Osteoblast (primary cell): ENCODE measurements at places on chromosomes 1 and 21. TPM values are rescaled to one million over a fixed set of nuclear protein-coding genes. Genes with fewer than 3 reads are reported as not detected.

FAM167B gene
- total RNA-seq: 2.5 and 4.4 TPM in 2 replicates

LRRC53 gene
- not detected in 2 replicates for total RNA-seq

TCHHL1 gene
- not detected in 2 replicates for total RNA-seq

ITGB2 gene
- total RNA-seq: 13.3 and 15.2 TPM in 2 replicates

LAD1 gene
- total RNA-seq: not detected in 2 replicates

PADI2 gene
- under 0.01 and 0.29 TPM in 2 replicates for total RNA-seq

INSRR gene
- total RNA-seq: 0.29 and 0.36 TPM in 2 replicates

HMGCS2 gene
- not detected in 2 replicates for total RNA-seq

KRTAP7-1 gene
- not detected in 2 replicates for total RNA-seq

S100A13 gene
- 121 and 165 TPM in 2 replicates for total RNA-seq

GRCh38 chr1:150887018-150887417 is at the start of gene CTXND2:
Gene CTXND2, plus strand, starts transcription at chr1:150887136. Its CDS starts 25,179 bp downstream, at chr1:150912315.
- peak; percentile 56 for DNase-seq

DNA sequence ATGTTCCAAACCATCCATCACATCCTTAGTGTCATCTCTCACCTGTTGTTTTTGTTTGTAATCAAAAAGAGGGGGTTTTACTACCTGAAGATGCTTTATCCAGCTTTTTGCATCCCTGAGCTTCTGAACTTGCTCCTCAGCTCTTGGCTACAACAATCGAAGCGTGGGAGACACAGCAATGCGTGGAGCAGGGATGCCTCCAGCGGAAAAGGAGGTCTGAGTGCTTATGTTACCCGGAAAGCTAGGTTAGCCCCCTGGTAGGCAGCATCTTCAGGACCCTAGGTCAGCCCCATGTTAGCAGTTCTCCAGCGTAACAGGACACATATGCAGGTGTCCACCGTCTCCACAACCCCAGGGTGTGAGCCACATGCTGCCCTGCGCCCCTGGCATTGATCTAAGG is 141.5 kb downstream of the RRAGC start:
- no peak for DNase-seq

- DNase-seq: peak; percentile 83
These were observed 147.2 kb downstream of the CHD1L start for GRCh38 chr1:147389532-147390184.

DNA sequence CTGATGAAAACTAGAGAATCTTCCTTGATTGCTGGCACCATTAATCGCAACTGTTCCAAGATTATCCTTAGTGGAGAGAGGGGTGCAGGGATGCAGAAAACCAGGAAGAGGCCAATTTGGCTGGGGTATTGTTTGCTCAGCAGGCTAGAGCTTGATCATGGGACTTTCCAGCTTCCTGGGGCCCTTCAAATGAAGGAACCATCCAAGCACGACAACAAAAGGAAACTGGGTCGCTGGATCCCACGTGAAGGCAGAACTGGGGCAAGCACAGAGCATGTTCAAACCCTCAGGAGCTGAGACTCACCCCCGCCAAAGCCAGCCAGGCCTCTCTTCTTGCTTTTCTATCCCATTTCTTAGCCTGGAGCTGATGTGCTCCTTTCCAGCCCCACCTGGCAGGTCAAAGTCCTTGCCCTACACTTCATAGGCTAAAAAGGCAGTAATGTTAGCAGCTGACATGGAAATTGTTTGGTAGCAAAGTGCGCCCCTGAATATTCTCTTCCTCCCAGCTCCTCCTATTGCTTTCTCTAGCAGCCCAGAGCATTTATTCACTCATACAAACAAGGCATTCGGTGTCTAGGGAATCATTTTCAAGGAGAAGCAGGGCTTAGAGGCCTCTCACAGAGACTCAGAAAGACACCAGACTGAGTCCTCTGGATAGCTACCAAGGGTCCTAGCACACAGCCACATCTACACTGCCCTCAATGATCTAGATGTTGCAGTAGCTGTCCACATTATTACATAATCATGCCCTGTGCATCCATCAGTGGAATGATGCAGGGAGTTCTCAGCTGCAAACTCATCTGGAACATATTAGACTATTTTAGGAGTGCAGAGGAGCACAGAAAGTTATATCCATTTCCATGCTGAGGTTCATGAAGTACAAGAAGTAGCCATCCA is 11.5 kb downstream of the KCNA2 start:
- DNase-seq: no peak

DNA sequence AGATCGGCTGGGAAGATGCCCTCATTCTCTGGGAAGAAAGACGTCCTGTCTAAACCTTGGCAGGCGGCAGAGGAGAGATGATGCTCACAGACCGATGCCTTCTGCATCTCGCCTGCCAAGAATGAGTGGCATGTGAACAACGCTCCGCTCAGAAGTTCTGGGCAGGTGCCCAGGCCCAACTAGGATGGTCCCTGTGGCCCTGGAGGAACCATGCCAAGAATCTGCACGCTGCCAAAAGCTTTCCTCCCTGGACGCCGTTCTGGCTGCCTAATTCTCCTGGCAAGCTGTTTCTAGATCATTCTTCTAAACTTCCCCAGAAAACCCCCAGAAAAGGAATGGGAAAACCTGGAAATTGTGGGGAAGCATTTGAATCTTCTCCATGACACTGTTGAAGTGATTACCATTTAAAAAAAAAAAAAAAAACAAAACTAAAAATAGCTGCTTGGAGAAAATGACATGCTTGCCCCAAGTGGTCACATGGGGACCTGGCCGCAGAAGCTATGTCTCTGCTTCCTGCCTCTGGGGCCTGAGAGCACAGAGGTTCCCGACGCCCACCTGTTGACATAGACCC is 440.9 kb downstream of the PRDM2 start:
- peak; percentile 26 for DNase-seq

DNA sequence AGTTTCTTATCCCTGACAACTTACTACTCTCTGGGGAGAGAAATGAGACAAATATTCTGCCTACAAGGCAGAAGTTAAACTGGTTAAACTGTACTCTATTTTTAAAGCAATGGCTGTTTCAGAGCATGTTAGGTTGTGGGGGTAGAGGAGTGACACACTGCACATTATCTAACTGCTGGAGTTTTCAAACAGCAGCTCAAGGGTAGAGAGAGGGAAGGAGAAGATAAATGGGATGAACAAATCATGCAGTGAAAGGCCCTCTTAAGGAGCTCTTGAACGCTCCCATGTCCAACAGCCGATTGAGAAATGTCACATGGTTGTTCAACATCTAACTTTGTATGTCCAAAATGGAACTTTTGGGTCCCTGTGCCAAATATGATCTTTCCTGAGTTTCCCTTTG is 14.0 kb upstream of the IFI44L start:
- no peak for DNase-seq

GRCh38 chr1:99886841-99887240 is 36.7 kb downstream of the AGL start:
- no peak for DNase-seq

GRCh38 chr1:219548386-219548785 is 64.5 kb downstream of the ZC3H11B start:
- no peak for DNase-seq

- DNase-seq: no peak
These were observed 15.6 kb downstream of the NIBAN1 start for GRCh38 chr1:184958554-184959353.

- DNase-seq: peak; percentile 94
These were observed 939 bp upstream of the CCN1 start for GRCh38 chr1:85579622-85580021.

GRCh38 chr1:234953655-234954405 is 174.8 kb downstream of the TOMM20 start:
- DNase-seq: no peak

GRCh38 chr21:34186109-34186719 is 112.8 kb downstream of the MRPS6 start:
- no peak for DNase-seq

GRCh38 chr1:239555350-239555749 is 169.0 kb downstream of the CHRM3 start:
- DNase-seq: no peak

GRCh38 chr21:44955798-44956175 is 16.0 kb downstream of the SLX9 start:
- no peak for DNase-seq

- no peak for DNase-seq
These were observed 16.6 kb upstream of the ELOA start for GRCh38 chr1:23726686-23727085.

- DNase-seq: no peak
These were observed 1.8 kb downstream of the OTUD7B start for GRCh38 chr1:150008699-150009098.

- DNase-seq: no peak
These were observed 164.2 kb upstream of the KIAA0040 start for GRCh38 chr1:175356727-175357126.

DNA sequence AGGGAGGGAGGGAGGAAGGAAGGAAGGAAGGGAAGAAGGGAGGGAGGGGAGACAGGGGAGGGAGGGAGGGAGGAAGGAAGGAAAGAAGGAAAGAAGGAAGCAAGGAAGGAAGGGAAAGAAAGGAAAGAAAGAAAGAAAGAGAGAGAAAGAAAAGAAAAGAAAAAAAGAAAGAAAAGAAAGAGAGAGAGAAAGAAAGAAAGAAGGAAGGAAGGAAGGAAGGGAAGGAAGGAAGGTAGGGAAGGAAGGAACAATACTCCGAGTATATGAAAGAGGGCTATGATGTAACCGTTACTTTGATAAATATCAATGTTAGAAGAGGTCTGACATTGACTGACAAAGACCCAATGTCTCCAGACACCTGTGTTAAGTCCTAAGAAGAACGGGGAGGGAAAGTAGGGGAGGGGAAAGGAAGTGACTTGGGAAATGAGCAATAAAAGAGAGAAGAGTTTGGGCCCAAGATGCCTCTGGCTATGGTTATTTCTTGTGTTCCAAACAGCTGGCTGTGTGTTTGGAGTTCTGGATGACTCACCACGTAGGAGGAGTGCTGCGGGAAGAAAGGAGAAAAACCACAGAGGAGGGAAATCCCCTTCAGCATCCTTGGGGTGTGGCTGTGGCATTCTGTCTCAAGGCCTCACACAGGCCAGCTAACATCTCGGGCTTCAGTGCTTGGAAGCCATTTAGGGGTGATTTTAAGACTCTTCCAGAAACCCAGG is 37.0 kb upstream of the RXRG start:
- peak; percentile 73 for DNase-seq

GRCh38 chr1:219120624-219121544 is 52.8 kb upstream of the LYPLAL1 start:
- DNase-seq: no peak

DNA sequence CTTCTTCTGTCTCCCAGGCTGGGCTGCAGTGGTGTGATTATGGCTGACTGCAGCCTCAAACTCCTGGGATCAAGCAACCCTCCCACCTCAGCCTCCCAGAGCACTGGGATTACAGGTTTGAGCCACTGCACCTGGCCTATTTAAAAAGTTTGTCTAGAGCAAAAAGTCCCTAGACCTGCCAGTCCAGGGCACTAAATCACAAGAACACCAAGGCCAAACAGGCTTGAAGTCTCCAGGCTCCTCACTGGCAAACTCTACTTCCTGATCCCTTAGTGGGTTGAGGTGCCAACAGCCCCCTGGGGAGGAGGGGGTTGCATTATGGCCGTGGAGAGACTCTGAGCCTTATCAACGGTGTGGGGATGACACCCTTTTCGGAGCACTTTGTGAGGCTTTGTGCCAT is 76.0 kb downstream of the CLIC6 start:
- DNase-seq: no peak
